Bronchial epithelial cell (primary cell): ENCODE measurements at places on chromosomes 4 and X. TPM values are rescaled to one million over a fixed set of nuclear protein-coding genes. Genes with fewer than 3 reads are reported as not detected.

DNA sequence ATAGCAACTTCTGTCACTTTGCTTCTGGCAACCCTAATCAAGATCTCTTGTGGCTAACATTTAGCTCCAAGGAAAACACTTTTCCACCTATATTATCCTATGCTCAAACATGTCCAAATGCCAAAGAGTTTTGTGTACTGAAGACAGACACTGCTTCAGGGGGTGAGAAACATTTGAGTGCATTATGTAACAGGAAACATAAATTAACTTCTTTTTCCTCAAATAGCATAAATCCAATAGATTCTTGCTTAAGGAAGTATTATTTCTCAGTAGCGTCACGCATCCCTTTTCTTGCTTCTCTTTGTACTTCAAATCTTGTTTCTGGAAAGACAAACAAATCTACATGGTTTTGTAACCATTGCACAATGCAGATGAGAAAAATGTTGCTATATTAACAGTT lies 839.1 kb downstream of the GLUD2 start:
- DNase-seq, result peak; percentile 36

The FDCSP gene
- total RNA-seq, result not detected in 2 replicates

DNA sequence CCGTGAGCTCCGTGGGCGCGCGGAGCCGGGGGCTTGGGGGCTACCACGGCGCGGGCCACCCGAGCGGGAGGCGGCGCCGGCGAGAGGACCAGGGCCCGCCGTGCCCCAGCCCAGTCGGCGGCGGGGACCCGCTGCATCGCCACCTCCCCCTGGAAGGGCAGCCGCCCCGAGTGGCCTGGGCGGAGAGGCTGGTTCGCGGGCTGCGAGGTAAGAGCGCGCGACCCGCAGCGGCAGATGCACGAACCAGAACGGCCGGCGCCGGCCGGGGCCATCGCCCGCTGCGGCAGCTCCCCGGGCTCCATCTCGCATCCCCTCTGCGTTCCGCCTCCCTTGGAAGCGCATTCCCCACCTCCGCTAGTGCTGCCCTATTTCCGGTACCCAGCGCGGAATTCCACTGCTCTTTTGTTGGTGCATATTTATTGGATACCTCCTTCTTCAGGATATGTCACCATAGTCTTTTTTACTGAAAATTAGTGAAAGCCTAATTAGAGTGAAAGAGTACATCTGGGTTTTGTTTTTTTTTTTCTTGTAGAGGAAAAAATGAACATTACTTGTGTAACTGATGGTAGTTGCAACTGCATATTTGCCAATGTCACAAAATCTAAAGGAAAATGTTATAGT lies 797 bp downstream of the PKD2 start:
- no peak for DNase-seq

- no peak for DNase-seq
These were observed 1827.0 kb downstream of the C4orf33 start for GRCh38 chr4:130922955-130923354.

DNA sequence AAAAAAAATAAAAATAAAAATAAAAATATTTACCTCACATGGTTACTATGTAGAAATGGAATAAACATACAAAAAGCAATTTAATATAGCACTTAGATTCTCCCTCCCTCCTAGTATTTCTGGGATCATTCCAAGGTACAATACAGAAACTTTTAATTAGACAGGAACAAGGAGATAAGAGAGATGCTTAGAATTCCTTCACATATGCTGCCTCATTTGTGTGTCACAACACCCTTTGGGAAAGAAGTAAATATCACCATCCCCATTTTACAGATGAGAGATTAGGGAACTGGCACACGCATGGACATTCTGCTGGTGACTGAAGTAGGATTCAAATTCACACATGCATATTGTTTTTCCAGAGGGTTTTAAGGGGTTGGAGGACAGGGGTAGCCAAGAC lies 164.2 kb downstream of the APBB2 start:
- DNase-seq, result no peak

GRCh38 chrX:148538582-148538981 lies 38.2 kb downstream of the AFF2 start:
- DNase-seq, result no peak

DNA sequence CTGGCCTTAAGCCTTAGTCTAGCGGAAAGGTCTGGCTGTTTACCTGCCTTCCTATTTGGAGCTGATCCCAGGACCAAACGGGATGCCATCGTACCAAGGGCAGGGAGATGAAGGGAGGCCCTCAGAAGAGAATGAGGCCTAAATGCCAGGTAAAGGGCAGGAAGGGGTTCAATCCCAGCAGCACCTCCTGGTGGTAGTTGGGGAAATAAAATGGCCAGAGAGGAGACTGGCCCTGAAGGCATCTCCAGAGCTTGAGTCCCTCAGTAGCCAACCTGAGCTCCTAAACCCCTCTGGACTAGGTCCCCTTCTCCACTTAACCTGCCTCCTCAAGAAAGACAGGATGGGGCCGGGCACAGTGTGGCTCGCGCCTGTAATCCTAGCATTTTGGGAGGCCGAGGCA lies 53.7 kb downstream of the KDM5C start:
- DNase-seq, result no peak

The ARX gene
- not detected in 2 replicates for total RNA-seq

- no peak for DNase-seq
These were observed 195.3 kb downstream of the MAML3 start for GRCh38 chr4:139958739-139959098.

DNA sequence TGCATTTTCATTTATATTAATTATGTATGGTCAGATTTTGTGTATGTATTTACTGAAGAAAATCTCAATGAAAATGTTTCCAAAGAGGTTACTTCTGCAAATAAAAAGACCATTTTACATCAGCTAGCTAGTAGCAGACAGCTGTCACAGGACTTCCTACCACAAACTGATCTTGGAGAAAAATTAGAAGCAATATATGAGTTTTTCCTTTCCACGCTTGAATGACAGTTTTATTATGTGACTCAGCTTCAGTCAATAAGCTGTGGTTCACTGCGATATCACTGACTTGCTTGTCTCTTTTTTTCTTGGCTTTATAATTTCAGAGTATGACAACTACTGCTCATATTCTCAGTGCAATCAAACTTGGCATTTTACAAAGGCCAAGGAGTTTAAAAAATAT lies 787.4 kb upstream of the GALNTL6 start:
- no peak for DNase-seq

The GPR50 gene
- total RNA-seq, result not detected in 2 replicates

GRCh38 chr4:101458914-101459313 lies 111.6 kb upstream of the PPP3CA start:
- DNase-seq, result no peak

DNA sequence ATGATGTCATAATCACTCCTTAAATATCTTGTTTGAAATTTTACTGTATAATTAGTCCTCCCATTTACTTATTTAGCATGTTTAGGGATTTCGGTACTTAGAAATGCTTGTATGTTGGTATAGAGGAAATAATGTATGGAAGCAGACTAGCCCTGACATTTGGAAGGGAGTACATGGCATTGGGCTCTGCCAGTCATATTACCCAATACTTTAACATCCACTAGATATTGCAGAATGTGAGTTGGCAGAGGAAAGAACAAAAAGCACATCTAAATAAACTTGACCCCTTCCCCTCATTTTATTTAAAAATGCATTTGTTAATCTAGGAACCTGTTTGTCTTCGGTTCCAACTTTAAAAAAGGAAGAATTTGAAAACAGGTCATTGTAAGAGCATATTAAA lies 77.8 kb downstream of the RS1 start:
- no peak for DNase-seq

The ATP1B4 gene
- total RNA-seq, result not detected in 2 replicates

The NSUN7 gene
- total RNA-seq, result 0.79 and 1.8 TPM in 2 replicates

- DNase-seq, result no peak
These were observed 9.8 kb upstream of the CCNG2 start for GRCh38 chr4:77147079-77147782.

- DNase-seq, result peak; percentile 60
These were observed 194.0 kb downstream of the GASK1B start for GRCh38 chr4:157978680-157979361.

The MGARP gene
- total RNA-seq, result 0.13 and 0.53 TPM in 2 replicates

GRCh38 chrX:106468433-106468832 lies 143.3 kb upstream of the RADX start:
- DNase-seq, result no peak

DNA sequence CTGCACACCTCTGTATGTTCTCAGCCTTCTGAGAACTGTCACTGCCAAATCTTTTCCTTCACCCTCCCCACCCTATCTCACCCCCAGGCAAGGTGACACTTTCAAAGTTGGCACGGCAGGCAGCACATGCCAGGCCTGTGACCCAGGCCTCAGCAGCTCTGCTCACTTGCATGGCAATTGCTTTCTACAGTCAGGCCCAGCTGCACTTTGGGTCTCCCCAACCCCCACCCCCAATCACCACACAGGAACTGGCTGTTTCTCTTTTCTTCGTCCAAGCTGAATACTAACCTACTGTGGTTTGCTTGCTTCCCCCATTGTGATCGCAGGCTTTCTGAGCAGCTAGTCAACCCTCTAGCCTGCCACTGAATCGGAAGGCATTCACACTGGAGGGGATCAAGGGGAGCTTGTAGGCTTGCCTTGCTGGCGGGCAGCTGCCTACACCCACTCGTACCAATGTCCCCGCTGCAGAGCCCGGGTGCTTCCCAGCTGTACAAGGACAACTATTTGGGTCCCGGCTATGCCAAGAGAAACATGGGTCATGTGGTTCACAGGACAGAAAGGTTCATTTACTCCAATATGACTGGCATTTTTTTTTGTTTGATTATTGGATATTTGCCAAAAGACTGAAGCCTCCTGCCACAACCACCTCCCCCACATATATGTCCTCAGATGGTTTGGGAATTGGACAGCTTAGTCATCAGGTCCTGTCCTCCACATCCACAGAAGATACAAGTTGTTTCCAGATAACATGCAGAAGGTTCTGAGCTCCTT lies 28.1 kb downstream of the SLC25A43 start:
- no peak for DNase-seq

The ADH7 gene
- total RNA-seq, result 8.4 and 31.2 TPM in 2 replicates

GRCh38 chr4:144611850-144612249 lies 34.1 kb upstream of the HHIP start:
- DNase-seq, result peak; percentile 20

DNA sequence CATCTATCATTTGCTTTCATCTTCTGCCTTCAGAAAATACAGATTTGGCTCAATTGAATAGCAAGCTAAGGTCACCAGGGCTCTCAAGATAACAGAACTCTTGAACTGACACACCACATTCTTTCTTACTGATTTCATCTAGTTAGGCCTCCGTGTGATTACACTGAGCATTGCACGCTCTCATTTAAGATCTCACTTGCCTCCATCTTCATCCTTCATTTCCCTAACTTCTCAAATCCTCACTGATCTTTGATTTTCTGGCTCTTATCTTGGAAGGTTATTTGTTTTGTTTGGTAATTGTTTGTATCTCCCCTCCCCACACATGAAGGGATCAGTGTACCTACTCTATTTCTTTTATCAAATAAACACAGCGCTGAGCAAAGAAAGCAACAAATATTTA lies 47.7 kb downstream of the MANBA start:
- peak; percentile 62 for DNase-seq

- no peak for DNase-seq
These were observed 104.0 kb downstream of the TMA16 start for GRCh38 chr4:163598489-163598888.

DNA sequence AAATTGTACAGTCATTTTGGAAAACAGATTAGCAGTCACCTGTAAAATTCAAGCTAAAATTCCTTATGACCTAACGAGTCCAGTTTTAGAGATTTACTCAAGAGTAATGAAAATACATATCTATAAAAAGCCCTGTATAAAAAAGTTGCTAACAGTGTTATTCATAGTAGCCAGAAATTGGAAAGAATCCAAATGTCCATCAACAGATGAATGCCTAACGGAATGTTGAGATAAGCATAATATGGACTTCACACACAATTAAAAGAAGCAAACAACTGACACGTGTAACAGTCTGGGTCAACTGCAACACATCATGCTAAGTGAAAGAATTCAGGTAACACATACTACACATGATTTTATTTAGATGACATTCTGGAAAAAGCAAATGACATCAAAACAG lies 584.8 kb upstream of the AGA start:
- DNase-seq, result no peak

- DNase-seq, result no peak
These were observed 146.3 kb upstream of the RPS6KA3 start for GRCh38 chrX:20412871-20413486.

GRCh38 chrX:52138830-52139544 lies 45.7 kb upstream of the MAGED4 start:
- no peak for DNase-seq

The ERAS gene
- not detected in 2 replicates for total RNA-seq

The COL4A5 gene
- total RNA-seq, result 48.4 and 63.1 TPM in 2 replicates

The MAML3 gene
- total RNA-seq, result 0.79 and 3.3 TPM in 2 replicates

The PAGE1 gene
- total RNA-seq, result not detected in 2 replicates

DNA sequence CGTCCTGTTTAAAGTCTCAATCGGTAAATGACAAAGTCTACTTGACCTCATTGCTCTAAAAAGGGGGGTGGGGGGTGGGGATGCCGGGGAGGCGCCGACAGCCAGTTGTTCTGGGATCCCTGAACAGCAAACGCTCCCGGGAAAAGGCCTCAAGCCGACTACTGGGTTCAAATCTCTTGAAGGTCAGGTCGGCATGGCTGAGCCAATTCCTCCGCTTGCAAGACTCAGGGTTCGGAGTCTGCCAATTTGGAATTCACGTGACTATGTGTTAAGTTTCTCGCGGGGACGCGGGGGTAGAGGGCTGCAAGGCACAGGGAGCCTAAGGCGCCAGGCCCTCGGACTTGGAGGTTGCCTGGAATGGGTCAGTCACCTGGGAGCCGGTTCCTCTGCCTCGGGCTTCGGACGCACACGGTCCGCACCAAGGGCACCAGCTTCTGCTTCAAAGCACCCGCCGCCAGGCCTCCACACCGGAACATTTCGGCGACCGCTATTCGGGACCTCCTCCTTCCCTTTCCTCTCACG lies 399 bp downstream of the AIFM1 start:
- no peak for DNase-seq

- DNase-seq, result no peak
These were observed 2.9 kb upstream of the HMGB3 start for GRCh38 chrX:150980186-150980585.

DNA sequence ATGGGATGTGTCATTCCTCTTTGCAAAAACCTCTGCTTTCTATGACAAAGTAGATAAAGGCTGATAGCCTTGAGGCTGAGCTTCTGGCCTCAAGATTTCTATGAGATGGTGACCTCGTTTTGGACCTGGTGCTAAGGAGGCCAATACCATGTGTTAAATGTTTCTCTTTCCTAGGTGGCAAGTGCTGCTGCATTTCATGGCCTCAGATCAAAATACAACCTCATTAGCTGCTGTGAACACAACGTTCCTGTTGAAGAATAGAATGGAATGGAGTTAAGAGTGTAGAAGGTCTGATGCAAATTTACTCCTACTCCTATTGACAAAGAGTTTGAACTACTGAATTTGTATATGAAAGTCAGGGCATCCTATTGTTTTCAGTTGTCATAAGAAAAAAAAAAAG lies 112.0 kb downstream of the C4orf51 start:
- no peak for DNase-seq

- no peak for DNase-seq
These were observed 10.6 kb downstream of the ASMTL start for GRCh38 chrX:1442016-1442665.
